NCI-H446 treated with DMSO at 0.1 percent for 48 hours (cell line): ENCODE measurements at places on chromosomes 3 and 15.
A peak's percentile ranks its signal among the peaks of the same experiment; 100 is the strongest.

- DNase-seq, result no peak
These were observed 167.7 kb upstream of the NECTIN3 start for GRCh38 chr3:110903771-110904519.

DNA sequence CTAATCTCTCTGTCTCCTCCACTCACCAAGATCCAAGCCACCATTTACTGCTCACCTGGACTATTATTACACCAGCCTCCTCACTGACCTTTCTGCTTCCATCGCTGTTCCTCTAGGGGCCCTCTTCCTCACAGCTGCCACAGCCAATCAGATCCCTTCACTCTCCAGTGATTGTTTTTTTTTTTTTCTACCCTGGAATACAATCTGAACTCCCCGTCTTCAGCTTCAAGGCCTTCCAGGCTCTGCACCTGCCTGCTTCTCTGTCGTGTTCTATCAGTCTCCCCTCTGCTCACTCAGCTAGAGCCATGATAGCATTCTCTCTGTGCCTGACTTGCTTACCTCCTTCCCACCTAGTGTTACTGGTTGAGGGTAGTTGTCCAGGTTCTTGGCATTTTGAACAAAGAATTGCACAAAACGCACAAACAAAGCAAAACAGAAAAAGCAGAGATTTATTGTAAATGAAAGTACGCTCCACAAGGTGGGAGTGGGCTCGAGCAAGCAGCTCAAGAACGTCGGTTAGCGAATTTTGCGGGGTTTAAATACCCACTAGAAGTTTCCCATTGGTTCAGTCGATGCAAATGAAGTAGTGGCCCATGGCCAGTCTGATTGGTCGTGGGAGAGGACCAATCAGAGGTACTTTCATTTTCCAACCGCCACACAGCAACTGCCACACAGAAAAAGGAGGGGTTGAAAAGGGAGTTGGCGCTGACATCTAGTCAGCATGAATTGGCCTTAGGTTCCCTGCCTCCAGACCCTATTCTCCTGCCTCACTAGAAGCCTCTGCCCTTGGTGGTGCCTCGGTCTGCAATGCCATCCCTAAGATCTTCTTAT, 188.9 kb downstream of the TLE3 start:
- no peak for DNase-seq

DNA sequence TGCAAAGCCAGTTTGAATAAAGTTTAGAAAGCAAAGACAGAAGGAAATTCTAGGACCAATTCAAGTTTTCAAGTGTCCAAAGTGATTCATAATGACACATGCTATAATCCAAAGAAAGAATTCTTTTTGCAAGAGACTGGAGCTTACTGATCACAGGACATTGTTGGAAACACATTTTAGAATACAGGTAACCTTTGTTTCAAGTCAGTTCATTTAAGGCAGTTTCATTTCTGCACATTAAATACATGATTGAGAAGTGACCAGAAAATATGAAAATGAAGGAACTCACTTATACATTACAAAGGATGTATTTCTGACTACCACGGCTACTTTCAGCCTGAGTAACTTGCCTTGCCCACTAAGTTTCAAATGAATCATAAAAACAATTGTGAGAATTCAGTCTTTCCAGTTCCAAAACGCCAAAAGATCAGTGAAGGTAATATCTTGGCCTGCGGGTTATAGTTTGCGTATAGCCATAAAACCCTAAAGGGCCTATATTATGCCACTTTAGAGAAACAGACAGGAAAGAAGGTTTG, 48.7 kb downstream of the PRICKLE2 start:
- no peak for DNase-seq

DNA sequence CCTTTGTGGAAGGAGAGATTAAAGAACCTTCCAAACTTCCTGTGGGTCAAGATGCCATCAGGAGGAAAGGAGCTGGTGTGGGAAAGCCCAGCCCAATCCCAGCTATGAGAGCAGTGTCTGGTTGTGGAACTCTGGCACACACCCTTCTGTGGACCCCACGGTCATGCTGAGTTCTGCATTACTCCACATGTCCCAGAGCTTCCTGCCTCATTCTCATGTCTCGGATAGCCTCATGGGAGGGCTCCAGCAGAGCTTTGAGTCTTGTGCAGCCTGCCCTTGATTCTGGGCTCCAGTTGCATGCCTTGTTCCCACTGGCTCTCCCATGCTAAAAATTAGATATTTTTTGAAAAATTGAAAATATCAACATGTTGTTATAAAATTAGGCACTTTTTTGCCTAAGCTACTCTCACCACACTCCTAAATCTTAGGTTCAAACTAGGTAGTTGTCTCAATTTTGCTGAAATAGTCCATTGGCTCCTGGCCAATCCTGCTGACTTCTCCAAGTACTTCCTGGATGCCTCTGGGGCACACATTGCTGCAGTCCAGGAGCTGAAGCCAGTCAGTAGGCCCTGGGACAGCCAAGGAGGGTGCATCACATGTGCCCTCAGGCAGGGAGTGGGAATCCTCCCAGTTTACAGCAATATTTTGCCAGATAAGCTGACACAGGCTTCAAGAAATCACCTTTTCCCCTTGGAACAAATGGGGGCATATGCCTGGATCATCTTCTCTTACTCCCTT, 144.3 kb downstream of the EEFSEC start:
- no peak for DNase-seq

- DNase-seq, result no peak
These were observed 4.8 kb downstream of the CLN6 start for GRCh38 chr15:68224546-68225250.

DNA sequence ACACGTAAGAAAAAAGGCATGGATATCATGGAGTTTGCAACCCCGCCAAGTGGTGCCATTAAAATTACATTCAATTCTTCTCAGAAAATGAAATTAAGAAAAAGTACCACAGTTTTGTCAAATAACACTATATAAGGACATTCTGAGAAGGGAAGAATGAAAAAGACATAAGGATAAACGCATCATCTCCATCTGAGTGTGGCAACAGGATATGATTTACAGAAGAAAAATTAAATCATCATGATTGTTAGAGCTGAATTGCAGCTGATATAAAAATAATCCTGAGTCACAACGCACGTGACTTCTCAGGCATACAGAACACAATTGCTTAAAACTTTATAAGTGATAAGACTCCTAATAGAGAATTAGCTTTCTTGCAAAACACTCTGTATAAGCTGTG, 133.8 kb downstream of the GREM1 start:
- no peak for DNase-seq

- no peak for DNase-seq
These were observed 33.4 kb downstream of the POC1A start for GRCh38 chr3:52120556-52121463.

DNA sequence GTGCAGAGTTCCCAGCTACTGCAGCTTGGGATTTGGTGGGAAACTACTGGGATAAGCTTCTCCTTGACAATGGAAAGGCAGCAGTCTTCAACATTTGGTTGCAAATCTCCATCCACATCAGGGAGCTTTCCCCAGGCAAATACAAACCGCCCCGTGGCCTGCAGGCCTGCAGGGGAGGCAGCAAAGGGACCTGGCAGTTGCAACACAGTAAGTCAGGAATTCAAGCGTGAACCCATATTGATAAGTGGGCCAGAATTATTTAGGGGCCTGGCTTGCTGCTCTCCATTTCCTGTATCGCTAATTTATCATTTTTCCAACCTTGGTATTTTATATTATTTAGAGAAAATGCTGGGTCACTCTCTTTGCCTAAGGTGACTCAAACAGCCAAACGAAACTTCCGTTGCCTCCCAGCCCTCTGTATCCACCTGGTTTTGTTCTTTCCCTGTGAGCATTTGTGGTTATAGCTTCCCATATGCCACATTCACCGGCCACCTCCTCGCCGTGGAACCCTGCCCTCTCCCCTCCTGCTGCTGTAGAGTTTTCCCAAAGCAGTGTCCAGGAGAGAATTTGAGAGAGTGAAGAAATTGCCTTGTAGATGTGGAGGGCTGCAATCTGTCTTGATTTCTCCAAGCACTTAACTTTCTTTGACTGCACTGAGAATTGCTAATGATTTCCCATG, 34.8 kb downstream of the B3GALNT1 start:
- peak; percentile 59 for DNase-seq

- no peak for DNase-seq
These were observed 92.5 kb downstream of the MITF start for GRCh38 chr3:69831737-69832136.

- peak; percentile 29 for DNase-seq
These were observed 67.1 kb downstream of the OXSM start for GRCh38 chr3:25856902-25857518.
